NCI-H524 treated with DMSO at 0.1 percent for 48 hours (cell line): ENCODE measurements at places on chromosomes 11 and 22.

DNA sequence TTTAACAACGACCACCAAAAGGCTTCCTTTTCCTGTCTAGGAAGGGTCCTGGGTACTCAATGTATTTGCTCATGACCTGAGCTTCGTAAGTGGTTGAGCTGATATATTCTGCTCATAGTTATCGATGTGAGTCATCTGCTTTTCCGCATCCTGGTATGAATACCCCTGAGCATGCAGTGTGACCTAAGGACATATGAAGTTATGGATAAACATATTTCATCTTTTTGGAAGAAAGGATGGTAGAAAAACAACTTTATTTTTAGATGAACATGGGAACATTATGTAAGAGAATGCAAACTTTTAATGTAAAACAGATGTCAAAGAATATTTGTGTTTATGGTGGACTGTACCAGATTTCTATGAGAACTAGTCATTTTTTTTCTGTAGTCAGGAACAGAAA lies 28.4 kb downstream of the TRPC6 start:
- DNase-seq = no peak

- DNase-seq = no peak
These were observed 567.0 kb upstream of the CADM1 start for GRCh38 chr11:116071241-116071640.

GRCh38 chr22:19576460-19577421 lies 52.5 kb upstream of the CLDN5 start:
- DNase-seq = no peak

- no peak for DNase-seq
These were observed 1217.9 kb downstream of the LRRC4C start for GRCh38 chr11:40241524-40242051.

DNA sequence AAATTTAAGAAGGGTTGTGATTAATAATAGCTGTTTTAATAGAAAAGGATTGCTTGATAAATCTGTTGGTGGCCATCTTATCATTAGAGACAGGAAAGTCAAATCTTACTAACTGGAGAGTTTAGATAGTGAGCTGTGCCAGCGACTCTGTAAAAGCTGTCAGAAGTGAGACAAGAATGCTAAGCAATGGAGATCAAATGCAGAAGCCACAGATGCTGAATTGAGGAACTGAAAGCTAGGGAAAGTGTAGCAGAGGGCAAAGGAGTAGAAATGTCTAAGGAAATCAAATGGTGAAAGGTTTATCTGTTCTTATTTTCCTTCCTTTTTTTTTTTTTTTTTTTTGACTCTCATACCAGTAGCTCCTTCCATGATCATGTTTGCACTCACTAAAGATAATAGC lies 13.7 kb downstream of the MS4A13 start:
- DNase-seq = no peak

DNA sequence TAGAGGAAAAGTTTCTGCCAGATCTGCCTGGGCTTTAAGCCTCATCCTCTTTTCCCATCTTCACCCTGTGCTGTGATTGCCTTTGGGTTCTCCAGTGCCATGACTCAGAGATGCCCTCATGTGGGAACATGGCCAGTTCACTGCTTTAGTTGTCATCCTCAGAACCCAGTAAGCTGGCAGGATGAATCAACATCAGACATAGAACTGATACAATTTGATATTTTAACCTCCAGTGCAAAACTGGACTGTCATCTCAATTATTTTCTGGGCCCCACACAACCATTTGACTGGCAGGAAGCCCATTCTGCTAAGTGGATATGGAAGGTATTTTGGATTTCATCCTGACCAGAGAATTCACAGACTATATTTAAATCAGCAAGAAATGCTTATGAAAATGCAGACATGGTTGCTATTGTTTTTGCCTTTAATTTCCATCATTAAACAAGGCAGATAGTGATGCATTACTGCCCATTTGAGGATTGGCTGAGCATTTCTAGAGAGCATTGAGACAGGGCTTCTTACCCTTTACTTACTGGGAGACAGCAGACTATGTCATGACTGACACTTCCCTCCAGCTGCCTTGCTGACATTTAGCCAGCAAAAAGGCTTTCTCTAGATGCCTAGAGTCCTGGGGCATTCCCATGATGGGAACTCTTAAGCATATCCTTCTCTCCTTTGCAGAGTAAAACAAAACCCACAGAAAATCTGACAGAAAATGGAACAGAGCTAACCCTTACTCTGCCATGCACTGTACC lies 327.1 kb upstream of the MTNR1B start:
- DNase-seq = no peak

- no peak for DNase-seq
These were observed 11.5 kb upstream of the IGSF9B start for GRCh38 chr11:133968300-133968699.

- no peak for DNase-seq
These were observed 37.2 kb downstream of the RCOR2 start for GRCh38 chr11:63879598-63880402.

DNA sequence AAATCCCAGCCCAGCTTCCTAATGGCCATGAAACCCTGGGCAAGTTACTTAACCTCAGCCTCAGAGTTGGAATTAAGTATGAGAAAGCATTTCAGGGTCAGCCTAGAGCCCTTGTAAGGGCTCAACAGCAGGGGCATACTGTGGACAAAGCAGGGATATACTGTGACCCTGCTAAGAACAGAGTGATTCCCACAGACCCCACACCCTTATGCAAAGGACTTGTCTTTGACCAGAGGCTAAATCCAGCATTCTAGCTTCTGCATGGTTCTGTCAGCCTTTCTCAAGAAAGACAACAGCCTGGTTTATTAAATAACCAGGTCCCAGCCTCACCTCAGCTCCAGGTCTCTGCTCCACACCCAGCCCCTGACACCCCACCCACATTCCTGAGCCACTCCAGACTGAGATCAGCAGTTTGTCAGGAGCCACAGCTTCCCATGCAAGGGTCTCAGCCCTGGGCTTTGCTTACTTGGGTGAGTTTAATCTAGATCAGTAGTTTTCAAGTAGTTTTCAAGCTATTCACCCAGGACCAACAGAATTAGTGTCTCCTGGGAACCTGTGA lies 69.2 kb downstream of the GALNT18 start:
- no peak for DNase-seq
